Suprapubic skin (tissue), 4 donors: ENCODE measurements at places on chromosomes 12 and 14. TPM values are rescaled to one million over a fixed set of nuclear protein-coding genes. Genes with fewer than 3 reads are reported as not detected.

SNX6 gene
- total RNA-seq: 88.5 TPM

DEGS2 gene
- total RNA-seq: 114 TPM

IGF1 gene
- total RNA-seq: 9.1 TPM

SELPLG gene
- 2.7 TPM for total RNA-seq

HPD gene
- not detected for total RNA-seq

TAS2R9 gene
- total RNA-seq: not detected

- no peak overlapping the region for H3K4me3 ChIP-seq
- no peaks in the 10 kb centered on the region for H3K27me3 ChIP-seq
- peak overlapping the region; percentile 89 for H3K27ac ChIP-seq
- no peaks in the 10 kb centered on the region for H3K36me3 ChIP-seq
These were observed 1.4 kb upstream of the STON2 start for GRCh38 chr14:81401420-81402122.

DNA sequence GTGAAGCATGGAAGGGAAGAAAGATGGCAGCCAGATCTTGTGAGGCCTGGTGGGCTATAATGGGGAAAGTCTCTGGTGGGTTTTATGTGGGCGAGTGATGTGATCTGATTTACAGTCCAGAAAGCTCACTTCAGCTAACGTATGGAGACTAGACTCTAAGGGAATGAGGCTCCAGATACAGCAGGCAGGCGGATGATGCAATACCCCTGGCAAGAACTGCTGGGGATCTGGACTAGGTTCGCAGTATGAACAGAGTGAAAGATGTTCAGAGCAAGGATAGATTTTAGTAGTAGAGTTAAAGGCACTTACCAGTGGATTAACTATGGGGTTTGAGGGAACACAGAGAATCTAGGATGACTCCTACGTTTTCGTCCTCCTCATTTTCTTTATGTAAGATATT, 253.1 kb downstream of the ANO2 start:
- H3K27ac ChIP-seq: no peak overlapping the region
- DNase-seq: no peak
- H3K36me3 ChIP-seq: no peaks in the 10 kb centered on the region
- H3K27me3 ChIP-seq: no peaks in the 10 kb centered on the region
- H3K4me3 ChIP-seq: no peak overlapping the region

GRCh38 chr12:125110641-125111360, 45.6 kb downstream of the AACS start:
- peaks cover 71% of the 10 kb centered on the region for H3K36me3 ChIP-seq
- no peaks in the 10 kb centered on the region for H3K27me3 ChIP-seq
- no peak overlapping the region for H3K27ac ChIP-seq
- no peaks in the 10 kb centered on the region for H3K4me1 ChIP-seq
- no peak overlapping the region for H3K4me3 ChIP-seq
- no peak for DNase-seq

DNA sequence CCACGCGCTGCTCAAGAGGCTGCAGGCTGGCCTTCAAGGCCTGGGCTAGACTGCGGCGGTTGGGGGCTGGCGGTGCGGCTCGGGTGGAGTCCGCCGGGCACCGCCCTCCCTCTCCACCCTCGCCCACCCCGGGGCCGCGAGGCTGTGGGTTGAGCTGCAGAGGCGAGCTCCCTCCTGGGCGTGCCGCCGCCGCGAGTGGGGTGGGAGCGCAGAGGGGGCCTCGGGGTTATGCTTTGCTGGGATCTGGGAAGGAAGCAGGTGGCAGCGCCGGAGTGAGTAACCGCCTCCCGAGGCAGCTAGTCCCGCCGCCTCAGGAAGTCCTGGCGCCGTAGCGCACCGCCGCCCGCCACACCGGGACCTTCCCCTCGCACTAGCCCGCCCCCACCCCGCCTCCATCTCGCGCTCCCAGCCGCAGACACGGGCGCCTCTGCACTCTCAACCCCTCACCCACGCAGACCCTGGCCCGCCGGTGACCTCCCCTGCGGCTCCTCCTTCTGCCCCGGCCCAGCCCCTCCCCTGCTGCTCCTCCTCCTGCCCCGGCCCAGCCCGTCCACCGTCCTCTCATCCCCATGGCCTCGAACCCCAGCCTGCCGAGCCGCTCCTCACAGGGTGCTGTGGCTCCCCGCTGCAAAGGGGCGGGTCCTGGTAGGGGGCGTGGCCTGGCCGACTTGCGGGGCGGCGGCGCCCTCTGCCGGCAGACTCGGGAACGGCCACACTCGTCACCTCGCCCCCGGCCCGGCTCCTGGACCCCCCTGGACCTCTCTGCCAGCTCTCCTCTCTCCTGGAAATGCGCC, 16.6 kb downstream of the TAMALIN start:
- H3K4me1 ChIP-seq: peaks cover 39% of the 10 kb centered on the region
- H3K36me3 ChIP-seq: no peaks in the 10 kb centered on the region
- H3K27me3 ChIP-seq: no peaks in the 10 kb centered on the region
- peak overlapping the region; percentile 50 for H3K4me3 ChIP-seq

DNA sequence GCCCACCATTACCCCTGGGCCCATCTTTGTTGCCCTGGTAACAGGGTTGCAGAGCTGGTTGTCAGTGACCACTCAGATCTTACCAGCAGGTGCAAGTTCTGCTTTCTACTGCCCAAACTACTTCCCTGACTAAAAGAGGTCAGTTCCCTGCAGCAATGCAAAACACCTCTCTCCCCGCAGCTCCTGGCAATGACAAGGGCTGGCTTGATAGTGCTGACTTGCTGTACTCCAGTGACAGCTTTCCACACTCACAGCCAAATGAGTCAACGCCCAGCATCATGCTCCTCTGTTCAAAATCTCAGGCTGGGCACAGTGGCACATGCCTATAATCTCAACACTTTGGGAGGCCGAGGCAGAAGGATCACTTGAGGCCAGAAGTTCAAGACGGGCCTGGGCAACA, 90.6 kb downstream of the CIT start:
- H3K4me1 ChIP-seq: no peaks in the 10 kb centered on the region
- peaks cover 7% of the 10 kb centered on the region for H3K36me3 ChIP-seq
- H3K27ac ChIP-seq: no peak overlapping the region
- no peak overlapping the region for H3K4me3 ChIP-seq
- DNase-seq: no peak
- H3K27me3 ChIP-seq: no peaks in the 10 kb centered on the region

DNA sequence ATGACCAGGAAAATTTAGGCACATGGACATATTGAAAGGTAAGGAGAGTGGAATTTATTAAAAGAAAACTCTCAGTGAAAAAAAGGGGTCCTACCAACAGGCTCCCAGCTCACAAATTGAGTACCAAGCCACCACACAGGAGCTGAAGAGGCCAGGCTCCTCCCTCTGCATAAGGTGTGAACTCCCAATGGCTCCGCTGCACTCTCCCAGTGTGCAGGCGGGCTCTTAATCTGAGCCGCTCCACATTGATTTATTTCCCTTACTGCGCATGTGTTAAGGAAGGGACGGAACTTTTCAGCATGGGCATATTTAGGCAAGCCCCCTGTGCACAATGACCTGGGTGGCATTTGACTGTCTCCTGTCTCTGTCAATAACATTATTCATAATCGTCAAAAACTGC, 68.6 kb upstream of the PLEKHG7 start:
- H3K4me3 ChIP-seq: no peak overlapping the region
- no peaks in the 10 kb centered on the region for H3K36me3 ChIP-seq
- no peak overlapping the region for H3K27ac ChIP-seq
- no peak for DNase-seq
- H3K4me1 ChIP-seq: no peaks in the 10 kb centered on the region
- H3K27me3 ChIP-seq: no peaks in the 10 kb centered on the region

- H3K36me3 ChIP-seq: no peaks in the 10 kb centered on the region
- no peak overlapping the region for H3K27ac ChIP-seq
These were observed 72.9 kb upstream of the BTG1 start for GRCh38 chr12:92218394-92219077.

DNA sequence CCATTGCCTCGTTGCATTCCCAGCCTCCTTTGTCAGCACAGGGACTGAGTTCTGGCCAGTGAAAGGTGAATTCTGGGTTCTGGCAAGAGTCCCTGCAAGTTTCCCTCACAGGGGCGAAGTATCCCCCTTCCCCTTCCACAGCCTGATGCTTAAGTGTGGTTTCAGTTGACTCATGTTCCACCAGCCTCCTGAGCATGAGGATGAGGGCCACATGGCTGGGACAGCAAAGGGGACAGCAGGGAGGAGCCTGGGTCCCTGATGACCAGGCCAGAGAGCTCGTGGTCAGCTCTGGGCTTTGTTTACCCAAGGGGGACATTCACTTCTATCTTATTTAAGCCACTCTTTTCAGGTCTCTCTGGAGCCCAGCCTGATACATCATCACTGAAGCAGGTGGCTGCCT, 36.5 kb downstream of the CACNA2D4 start:
- no peak for DNase-seq
- H3K27me3 ChIP-seq: peaks cover 11% of the 10 kb centered on the region
- no peak overlapping the region for H3K27ac ChIP-seq
- H3K36me3 ChIP-seq: no peaks in the 10 kb centered on the region

GRCh38 chr12:69410571-69410970, 51.0 kb downstream of the YEATS4 start:
- no peaks in the 10 kb centered on the region for H3K27me3 ChIP-seq
- H3K4me3 ChIP-seq: no peak overlapping the region
- H3K36me3 ChIP-seq: peaks cover 4% of the 10 kb centered on the region
- H3K27ac ChIP-seq: no peak overlapping the region
- no peak for DNase-seq
